Hematopoietic multipotent progenitor cell treated with erythropoietin and hydrocortisone succinate and interleukin-3 and kit ligand, for 8 days (in vitro differentiated cells): ENCODE measurements at places on chromosomes 1 and 21.

DNA sequence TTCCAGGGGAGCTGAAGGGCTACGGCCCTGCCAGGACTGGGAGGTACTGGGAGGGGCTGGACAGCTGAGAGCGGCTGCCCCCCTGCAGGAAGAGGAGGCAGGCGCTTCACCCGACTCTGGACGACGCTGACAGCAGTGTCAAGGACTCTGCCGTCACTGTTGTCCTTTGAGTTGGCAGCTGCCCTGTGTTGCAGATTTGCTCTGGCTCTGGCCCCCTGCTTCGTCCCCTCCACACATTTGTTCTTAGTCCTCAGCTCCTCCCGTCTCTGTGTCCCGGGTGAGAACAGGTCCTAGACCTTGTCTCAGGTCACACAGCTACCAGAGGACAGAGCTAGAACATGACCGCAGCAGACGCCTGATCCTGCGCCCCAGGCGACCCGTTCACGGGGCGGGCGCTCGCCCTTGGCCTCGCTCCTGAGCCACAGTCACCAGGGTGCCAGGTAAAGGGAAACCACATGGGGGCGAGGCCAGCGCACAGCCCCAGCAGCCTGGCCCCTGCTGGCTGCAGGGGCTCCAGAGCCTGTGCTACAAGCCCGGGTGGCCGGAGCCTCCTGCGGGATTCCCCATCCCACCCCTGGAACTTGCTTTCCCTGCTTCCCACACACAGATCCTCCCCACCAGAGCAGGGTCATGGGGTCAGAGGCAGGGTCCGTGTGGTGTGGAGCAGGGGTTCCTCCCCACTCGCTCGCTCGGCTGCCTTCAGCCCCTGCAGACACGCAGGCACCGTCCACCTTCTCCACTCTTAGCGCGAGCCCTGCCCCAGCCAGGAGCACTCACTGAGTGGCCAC lies 10.7 kb upstream of the NPHP4 start:
- DNase-seq: no peak

DNA sequence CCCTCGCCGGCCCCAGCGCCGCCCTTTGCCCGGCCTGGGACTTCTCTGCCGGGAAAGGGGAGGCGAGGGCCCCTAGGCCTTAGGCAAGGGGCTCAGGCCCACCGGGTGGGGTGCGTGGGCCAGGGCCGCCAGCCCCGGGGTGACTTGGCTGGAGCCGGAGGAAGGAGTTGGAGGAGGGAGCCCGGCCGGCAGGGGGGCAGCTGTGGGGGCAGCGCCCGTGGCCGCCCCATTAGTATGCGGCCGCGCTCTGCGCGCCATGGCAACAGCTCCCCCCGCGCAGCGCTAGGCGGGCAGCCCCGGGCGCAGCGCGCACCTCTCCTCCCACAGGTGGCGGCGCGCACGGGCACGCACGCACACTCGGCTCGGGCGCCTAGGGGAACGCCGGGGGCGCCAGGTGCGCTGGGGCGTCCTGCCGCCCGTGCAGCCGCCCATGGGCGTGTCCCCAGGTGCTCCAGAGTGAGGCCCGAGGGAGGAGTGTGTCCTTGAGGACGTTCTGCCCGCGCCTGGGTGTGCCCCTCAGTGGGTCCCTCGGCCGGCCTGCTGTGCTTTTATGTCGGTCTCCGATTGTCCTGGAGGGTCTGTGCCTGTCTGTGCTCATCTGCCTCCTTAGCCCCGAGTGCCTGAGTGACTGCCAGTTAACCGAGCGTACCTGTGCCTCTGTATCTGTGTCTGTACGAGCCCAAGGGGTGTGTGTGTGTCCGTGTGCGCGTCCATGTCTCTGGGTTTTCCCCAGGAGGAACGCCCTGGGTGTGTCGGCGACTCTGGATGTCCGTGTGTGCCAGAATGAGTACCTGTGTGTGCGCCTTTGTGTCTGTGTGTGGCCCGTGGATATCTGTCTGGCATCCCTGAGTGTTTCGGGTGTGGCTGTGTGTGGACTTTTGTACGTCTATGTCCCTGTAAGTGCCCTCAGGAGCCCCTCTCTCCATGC lies 38.2 kb upstream of the WASF2 start:
- peak; percentile 43 for DNase-seq

DNA sequence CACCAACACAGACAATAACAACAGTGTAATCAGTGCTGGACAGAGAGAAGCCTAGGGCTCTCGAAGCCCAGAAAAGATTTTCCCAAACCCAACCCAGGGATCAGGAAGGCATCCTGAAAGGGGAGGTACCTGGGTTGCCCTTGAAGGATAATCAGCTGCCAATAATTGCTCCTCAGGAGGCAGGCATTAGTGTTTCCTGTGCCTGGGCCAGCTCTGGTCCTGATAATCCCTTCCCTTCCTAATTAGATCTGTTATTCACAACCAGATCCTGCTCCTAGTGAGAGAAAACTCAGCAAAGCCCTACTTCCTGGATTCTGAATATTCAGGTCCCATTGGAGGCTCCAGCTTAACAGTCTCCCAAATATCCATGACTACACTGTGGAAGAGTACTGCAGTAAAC lies 117.4 kb downstream of the DMRTA2 start:
- DNase-seq: no peak

GRCh38 chr1:150551051-150551783 lies 2.0 kb downstream of the ADAMTSL4 start:
- DNase-seq: no peak

DNA sequence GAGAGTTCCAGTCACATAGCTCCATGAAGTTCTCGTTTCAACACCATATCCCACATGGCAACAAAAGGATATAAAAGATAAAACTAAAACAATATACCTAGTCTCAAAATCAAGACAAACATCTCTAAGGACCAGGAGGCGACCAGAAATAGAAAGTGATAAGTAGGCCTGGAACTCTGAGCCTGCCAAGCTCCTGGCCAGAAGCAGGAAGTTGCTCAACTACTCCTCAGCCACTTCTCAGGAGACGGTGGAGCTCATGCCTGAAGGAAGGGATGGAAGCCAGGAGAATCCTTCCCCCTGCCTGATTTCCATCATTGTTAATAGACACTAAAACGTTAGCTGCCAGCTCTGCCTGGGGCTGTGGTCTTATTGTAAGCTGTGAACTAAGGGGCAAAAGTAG lies 94.7 kb downstream of the DISP1 start:
- DNase-seq: no peak

- DNase-seq: no peak
These were observed 64.1 kb downstream of the LRRC8D start for GRCh38 chr1:89884718-89885596.

GRCh38 chr1:25467193-25467592 lies 36.5 kb downstream of the MACO1 start:
- DNase-seq: peak; percentile 20

DNA sequence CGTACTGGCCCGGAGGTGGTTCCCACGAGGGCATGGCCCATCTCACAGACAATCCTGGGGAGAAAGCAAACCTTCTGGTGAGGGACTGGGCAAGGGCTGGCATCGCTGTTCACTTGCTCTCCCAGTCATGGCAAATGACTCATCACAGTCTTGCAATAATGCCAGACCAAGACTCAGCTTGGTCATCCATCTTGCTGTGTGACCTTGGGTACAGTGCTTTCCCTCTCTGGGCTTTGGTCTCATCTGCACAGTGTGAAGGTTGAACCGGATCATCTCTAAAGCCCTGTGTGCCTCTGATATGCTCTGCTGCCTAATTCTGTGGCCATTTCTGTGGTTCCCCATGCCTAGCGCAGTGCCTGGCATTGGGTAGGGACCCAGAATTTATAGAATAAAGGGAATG lies 143.6 kb upstream of the CD34 start:
- DNase-seq: no peak

- no peak for DNase-seq
These were observed 11.4 kb downstream of the AMPD2 start for GRCh38 chr1:109630898-109631512.

DNA sequence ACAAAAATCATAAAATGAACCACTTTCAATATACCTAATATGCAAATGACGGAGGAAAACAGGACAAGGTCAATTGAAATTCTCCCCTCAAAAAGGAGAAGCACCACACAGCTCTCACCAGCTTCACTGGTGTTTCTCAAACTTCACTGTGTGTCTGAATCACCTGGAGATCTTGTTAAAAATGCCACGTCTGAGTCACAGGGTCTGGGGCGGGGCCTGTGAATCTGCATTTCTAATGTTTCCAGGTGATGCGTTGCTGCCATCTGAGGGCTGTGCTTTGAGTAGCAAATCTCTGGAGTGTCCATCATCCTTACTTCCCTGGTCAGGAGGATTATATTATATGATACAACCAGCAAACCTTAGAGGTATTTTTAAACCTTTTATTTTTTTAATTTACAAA lies 9.0 kb downstream of the CLDN19 start:
- peak; percentile 45 for DNase-seq

DNA sequence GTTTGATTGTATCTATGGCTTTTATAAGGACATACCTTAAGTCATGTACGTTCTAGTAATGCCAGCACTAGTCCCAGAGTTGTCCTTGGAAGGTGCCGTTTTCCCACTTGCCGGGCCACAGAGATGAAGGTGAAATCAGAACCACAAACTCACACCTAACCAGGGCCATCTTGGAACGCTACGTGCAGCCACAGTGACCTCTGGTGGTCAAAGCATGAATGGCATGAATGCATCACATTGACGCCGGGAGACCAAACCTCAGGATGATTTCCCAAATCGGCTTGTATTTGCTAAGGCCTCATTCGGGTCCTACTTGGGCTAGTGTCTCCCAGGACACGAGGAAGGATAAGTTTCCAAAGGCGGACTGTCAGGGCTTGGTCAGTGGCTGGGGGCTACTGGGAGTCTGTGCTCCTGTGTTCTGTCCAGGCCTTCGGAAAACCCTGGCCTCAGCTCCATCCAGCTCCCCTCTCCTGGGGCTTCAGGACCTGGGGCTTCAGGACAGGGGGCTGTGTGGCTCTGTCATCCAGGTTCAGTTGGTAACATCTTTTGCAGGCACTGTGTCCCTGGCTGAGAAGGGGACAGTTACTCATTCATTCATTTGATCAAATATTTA lies 260.5 kb downstream of the PRDM2 start:
- DNase-seq: peak; percentile 52

DNA sequence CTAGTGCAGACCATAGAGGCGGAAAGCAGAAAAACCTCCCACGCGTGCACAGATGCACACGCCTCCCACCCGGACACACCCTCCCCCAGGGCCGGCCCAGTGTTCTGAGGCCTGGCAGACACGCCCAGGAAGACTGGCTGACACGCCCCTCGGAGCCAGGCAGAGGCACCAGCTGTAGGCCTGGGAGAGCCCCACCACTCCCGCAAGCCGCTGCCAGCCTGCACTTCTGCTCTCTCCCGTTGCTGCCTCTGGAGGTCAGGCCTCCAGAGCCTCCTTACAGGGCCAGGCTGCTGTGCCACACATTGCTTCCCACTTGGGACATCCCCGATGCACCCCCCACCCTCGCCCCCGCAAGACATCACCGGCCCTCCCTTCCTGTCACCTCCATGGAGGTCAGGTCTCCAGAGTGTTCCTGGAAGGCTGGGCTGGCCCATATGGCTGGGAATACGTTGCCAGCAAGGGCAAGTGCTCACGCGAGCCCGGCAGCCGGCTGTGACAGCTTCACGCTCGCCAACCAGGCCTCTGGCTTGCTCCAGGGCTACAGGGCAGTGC lies 40.4 kb downstream of the CASZ1 start:
- DNase-seq: peak; percentile 68

GRCh38 chr1:15337656-15338402 lies 71.9 kb upstream of the EFHD2 start:
- no peak for DNase-seq
